HFFc6 (cell line): ENCODE measurements at places on chromosomes 2 and 18. TPM values are rescaled to one million over a fixed set of nuclear protein-coding genes. Genes with fewer than 3 reads are reported as not detected.

- no peak for DNase-seq
Measured at GRCh38 chr2:128438586-128438985, 119.9 kb upstream of the HS6ST1 start.

GRCh38 chr18:22827216-22827615, 105.9 kb upstream of the RBBP8 start:
- no peak for DNase-seq

DNA sequence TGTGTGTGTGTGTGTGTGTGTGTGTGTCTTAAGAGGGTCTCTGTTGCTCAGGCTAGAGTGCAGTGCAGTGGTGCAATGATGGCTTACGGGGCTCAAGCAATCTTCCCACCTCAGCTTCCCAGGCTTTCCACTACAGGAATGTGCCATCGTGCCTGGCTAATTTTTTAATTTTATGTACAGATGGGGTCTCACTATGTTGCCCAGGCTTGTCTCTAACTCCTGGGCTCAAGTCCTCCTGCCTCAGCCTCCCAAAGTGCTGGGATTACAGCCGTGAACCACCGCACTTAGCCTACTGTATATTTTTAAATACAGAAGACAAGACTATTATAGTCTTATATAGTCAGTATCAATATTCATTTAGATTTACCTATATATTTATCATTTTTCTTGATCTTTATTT, 220.1 kb upstream of the STON1 start:
- DNase-seq, result no peak

DNA sequence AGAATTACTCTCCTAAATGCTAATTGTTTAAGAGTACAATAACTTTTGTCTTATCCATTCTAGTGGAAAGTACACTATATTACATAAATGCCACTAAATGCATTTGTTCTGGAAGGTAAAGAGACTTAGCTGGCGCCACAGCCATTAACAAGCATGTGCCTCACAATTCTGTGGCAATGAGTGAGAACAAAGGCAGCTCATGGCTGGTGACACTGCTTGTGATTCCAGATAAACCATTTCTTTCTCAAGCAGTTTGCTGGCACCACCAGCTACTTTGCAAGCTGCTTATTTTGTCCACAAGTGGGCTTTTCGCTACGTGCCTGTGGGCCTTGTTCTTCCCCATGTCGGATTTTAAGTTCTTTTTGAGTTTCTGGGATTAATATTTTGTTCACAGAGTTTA, 147.6 kb upstream of the SMAD7 start:
- DNase-seq, result no peak

DNA sequence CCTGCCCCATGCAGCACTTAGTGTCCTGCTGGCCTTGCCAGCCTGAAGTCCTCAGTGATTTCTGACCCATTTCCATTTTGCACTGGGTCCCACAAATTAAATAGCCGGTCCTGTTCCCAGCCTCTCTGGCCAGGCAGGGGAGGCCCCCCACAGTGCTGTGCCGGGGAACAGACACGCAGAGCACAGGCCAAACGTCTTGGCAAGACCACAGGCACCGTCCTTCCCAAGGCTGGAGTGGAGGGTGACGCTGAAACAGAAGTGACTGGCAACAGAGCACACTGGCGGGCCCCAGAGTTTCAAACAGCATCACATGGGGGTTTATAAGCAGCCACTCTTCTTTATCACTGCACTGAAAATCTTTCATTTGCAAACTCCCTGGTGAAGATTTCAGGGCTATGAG, 52.2 kb downstream of the EDAR start:
- DNase-seq, result no peak

DNA sequence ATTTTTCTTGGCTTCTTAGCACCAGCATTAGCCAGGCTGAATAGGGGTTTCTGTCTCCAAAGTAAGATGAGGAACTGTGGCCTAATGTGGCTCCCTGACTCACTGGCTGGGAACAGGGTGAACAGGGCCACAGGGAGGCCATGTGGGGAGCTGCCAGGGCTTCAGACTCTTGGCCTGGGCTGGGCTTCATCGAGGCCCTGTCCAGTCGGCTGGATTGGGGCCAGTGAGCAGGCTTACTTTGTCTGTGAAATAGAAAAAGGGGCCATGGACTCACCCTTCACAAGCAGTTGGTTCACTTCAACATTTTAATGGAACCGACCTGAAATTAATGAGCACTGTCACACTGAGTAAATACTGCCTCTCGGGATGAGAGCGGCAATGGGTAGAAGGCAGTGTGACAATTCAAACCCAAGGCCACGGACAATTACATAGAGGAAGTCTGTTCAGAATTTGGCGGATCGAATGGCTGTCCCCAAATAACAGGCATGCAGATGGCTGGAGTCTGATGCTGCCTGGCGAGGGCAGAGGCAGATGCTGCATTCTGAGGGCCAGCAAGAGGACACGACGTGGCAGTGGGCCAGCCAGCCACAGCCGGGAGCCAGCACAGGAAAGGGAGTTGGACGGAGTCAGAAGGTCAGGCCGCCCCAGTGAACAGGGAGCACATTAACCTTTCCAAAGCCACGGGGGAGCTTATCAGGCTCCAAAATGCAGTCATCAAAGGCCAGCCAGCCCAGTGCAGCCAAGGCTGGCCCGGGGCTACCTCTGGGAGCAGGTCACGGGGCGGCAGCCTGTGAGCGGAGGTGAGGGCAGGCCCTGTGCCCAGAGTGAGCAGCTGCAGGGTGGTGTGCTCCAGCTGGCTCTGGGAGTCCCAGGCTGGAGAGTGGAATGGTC, 146.6 kb upstream of the REV1 start:
- DNase-seq, result no peak

- no peak for DNase-seq
Measured at GRCh38 chr2:37798315-37799005, 126.6 kb upstream of the RMDN2 start.

LGALSL gene
- 0.64 to 1.9 TPM (median 1.9 TPM) in 3 replicates for total RNA-seq

RAB27B gene
- total RNA-seq, result 0.51 to 1.6 TPM (median 1.4 TPM) in 3 replicates

RNU2-63P gene
- 17.0 and 24.5 TPM in 2 replicates for total RNA-seq

SRD5A2 gene
- not detected in 3 replicates for total RNA-seq

MC4R gene
- total RNA-seq, result not detected in 2 replicates

DOK6 gene
- not detected in 3 replicates for total RNA-seq

IKZF2 gene
- 7.2 to 9.6 TPM (median 9.1 TPM) in 3 replicates for total RNA-seq

DCDC2C gene
- not detected in 3 replicates for total RNA-seq
